ENCODE measurements at places on chromosomes 6 and 20.

GRCh38 chr6:92521553-92521952 is 897.8 kb downstream of the EPHA7 start:
- no peak for ATAC-seq

DNA sequence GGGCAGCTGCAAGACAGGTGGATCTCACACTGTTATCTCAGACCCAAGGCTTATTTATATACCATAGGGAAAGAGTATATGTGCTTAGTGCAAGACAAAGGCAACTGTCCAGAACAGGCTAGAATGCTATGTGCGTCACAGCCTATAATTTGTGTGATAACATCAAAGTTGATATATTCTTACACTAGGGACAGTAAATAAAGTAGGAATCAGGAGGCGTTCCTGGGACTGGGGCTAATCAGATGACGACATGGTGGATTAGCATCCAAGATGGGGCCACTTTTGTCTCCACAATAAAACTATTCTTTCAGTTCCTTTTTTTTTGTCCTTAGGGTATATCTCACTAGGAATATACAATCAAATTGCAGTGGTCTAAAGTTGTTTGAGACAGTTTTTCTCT is 54.9 kb upstream of the IER3 start:
- no peak for ATAC-seq

- ATAC-seq = no peak
Measured at GRCh38 chr6:38805127-38805655, 90.1 kb downstream of the DNAH8 start.

- ATAC-seq = no peak
Measured at GRCh38 chr6:121837545-121838229, 402.2 kb downstream of the GJA1 start.

- no peak for ATAC-seq
Measured at GRCh38 chr6:39339868-39340550, 17.5 kb upstream of the KCNK16 start.

GRCh38 chr6:108796875-108797274 is 51.3 kb upstream of the ARMC2 start:
- ATAC-seq = no peak

DNA sequence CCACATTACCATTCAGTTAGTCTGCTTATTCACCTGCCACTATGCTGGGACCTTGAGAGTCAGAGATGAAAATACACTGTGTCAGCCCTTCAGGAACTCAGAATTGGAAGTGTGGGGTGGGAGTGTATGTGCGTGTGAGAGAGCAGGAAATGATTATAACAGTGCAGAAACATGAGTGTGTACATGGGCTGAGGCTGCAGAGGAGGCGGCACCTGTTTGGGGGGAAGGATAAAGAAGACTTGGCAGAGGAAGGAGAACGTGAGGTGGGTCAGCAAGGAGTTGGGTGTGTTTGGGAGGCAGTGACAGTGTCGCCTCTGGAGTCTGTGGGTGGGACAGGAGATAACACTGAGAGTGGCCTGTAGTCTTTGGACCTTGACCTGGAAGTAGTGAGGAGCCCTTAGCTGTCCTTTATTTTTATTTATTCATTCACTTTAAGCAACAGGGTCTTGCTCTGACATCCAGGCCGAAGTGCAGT is 3.1 kb downstream of the CHMP4B start:
- no peak for ATAC-seq
